ENCODE measurements at places on chromosomes 11 and 22.

DNA sequence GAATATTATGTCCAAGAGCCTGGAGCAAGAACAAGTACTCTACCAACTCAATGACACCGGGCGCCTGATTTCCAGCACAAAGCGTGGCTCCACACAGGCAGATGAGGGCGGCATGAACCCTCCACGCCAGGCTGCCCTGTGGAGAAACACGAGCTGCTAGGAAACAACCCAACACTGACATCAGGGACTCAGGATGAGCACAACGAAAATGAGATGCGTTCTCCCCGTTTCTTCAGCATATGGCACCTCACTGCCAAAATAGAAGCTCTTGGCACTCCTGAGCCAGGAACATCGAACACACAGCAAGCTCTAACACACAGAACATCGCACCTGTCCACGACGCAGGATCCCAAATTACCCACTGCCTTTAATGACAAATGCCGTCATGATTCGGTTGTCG lies 68.3 kb downstream of the NCAPD3 start:
- DNase-seq = no peak

- DNase-seq = no peak
Measured at GRCh38 chr22:17980638-17981051, 43.7 kb downstream of the MICAL3 start.

- no peak for DNase-seq
Measured at GRCh38 chr22:30198152-30198825, 48.3 kb downstream of the LIF start.

DNA sequence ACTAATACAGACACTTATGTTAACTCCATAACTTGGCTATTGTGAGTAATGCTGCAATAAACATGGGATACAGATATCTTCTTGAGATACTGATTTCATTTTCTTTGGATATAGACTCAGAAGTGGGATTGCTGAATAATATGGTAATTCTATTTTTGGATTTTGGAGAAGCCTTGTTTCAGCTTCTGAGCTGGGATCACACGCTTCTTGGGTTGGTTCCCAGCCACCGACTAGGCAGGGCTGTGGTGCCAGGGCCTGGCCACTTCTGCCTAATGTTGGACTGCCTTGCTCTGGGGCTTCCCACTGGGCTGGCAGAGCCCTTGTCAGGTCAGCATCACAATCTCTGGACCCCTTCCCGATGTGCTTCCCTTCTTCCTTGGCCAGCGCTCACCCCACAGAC lies 14.0 kb upstream of the MCHR1 start:
- DNase-seq = no peak

DNA sequence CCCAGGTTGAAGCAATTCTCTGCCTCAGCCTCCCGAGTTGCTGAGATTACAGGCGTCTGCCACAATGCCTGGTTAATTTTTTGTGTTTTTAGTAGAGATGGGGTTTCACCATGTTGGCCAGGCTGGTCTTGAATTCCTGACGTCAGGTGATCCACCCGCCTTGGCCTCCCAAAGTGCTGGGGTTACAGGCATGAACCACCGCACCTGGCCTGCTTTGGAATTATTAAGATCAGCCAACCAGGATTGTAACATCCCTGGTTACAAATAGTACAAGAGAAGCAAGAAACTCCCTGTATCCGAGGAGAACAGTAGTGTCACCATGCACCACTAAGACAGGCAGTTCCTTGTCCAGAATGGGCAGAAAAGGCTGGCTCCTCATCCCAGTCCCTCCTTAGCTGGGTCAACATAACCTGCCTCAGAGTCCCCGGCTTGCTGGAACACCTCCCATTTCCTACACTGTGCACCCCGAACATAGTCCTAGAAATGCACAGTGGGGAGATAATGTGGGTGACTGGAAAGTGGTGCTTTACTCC lies 77.2 kb upstream of the INCENP start:
- DNase-seq = no peak

DNA sequence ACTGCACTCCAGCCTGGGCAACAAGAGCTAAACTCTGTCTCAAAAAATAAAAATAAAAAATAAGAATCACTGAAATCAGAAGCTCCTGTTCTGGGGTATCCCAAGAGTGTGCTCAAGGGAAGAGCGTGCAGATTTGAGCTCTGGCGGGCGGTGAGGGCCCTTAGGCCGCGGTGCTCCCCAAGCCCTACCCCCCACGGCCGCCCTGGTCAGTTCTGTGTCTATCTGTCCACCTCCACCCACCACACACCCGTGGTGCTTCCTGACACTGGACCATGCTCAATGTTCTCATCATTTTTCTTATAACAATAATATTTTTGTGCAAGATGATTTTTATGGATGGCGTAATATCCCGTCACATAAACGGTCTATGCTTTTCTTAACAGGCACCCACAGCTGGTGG lies 71.1 kb downstream of the RTL6 start:
- peak; percentile 25 for DNase-seq

GRCh38 chr11:127677660-127678425 lies 677.3 kb upstream of the KIRREL3 start:
- DNase-seq = no peak

- DNase-seq = no peak
Measured at GRCh38 chr11:134532131-134532920, 120.3 kb upstream of the B3GAT1 start.

DNA sequence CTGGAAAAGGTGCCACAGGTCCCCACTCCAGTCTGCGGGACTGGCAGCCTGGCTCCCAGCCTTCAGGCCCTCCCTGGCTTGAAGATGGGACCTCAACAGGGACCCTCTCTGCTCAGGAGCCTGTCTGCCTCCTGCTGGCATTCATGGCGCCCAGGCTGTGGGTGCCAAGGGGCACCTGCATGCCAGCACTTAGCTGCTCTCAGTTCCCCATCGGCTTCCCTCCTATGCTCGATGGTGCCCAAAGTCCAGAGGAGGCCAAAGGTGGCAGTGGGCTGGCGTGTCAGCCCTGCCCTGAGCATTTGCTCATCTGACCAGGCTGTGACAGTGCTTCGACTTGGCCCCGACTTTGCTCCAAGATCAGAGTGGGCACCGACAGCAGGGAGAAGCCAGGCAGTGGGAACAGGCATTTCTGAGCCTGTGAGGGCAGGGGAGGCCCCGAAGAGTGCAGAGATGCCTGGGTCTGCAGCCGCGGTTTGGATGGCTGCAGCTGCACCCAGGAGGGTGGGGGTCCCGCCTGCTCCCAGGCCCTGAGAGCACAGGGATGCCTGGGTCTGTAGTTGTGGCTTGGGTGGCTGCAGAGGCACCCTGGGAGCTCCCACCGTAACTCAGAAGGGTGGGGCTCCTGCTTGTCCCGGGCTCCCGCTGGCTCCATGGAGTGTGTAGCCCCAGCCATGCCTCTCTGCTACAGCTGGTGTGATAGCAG lies 463.6 kb downstream of the TBC1D22A start:
- DNase-seq = peak; percentile 9

GRCh38 chr11:12275818-12276217 lies 101.6 kb upstream of the PARVA start:
- DNase-seq = no peak

- DNase-seq = no peak
Measured at GRCh38 chr11:76808171-76808570, 25.0 kb downstream of the TSKU start.

All from ecto neural progenitor cell (in vitro differentiated cells).